ENCODE measurements at places on chromosomes 6 and 20.

- DNase-seq, result no peak
These were observed 264.5 kb upstream of the BMP2 start for GRCh38 chr20:6502999-6503398.

GRCh38 chr6:169639653-169640278 is 62.1 kb downstream of the WDR27 start:
- no peak for DNase-seq

GRCh38 chr6:156963712-156964700 is 186.8 kb downstream of the ARID1B start:
- peak; percentile 52 for DNase-seq

DNA sequence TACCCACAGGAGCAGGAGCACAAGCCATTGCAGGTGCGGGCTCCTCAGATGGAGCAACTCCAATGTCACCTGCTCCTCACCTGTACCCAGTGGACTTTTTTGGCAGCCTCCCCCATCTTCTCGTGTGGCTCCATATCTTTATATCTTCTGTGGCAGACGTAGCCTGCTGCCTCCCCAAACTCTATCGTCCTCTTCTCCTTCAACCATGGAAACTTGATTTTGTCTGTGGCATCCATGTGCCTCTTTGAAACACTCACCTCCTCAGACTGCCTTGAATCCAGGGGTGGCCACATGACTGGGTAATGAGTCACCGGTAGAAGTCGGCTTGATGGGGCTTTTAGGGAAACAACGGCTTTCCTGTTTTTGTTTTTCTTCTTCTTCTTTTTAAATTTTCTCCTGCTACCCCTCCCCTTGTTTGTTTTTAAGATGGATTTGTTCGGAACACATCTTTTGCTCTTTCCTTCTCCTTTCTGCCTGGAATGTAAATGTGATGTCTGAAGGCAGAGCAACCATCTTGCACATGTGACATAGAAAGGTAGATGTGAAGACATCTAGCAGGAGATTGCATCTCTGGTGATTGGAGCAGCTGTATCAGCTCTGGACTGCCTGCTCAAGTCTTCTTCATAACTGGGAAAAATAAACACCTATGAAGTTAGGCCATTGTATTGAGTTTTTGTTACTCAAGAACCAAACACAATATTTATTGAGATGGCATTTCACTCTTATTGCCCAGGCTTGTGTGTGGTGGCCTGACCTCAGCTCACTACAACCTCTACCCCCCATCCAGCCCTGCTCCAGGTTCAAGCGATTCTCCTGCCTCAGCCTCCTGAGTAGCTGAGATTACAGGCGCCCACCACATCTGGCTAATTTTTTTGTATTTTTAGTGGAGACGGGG is 69.9 kb upstream of the DDR1 start:
- peak; percentile 81 for DNase-seq

GRCh38 chr20:3494218-3494617 is 23.4 kb downstream of the ATRN start:
- DNase-seq, result no peak

DNA sequence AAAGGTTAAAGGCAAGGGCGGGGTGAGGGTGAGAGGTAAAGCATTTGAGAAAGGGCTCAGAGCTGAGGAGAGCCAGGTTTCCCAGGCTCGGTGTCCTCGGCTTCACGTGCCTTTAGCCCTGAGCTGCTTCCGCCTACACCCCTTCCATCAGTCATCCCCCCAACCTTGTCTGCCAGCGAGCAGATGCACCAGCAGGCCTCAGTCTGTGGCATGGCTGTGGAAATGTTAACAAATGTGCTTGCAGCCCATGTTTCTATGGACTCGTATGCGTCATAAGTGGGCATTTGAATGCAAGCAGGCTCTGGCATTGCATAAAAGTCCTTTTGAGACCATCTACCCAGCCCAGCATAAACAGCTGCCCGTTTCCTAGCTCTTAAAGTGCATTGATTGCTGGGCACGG is 88.8 kb downstream of the SYNJ2 start:
- DNase-seq, result no peak

DNA sequence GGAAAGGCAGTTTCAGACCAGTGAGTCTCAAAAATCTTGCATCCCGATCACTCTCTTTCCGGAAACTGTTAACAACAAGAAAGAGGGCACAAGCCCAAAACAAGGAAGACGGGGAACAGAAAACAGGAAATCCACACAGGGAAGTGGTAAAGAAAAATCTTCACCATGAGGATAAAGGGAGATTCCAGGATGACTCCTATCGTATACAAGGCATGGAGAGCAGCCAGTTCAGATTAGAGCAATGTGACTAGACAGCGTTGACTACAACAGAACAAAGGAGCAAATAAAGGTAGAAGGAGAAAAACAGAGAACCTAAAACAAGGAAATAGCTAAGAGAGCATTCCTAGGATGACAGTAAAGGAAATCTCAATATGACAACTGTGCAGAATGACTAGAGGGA is 26.5 kb downstream of the VNN1 start:
- DNase-seq, result peak; percentile 56

Measured in astrocyte (in vitro differentiated cells and primary cell).